ENCODE measurements at places on chromosomes 3 and 15.

DNA sequence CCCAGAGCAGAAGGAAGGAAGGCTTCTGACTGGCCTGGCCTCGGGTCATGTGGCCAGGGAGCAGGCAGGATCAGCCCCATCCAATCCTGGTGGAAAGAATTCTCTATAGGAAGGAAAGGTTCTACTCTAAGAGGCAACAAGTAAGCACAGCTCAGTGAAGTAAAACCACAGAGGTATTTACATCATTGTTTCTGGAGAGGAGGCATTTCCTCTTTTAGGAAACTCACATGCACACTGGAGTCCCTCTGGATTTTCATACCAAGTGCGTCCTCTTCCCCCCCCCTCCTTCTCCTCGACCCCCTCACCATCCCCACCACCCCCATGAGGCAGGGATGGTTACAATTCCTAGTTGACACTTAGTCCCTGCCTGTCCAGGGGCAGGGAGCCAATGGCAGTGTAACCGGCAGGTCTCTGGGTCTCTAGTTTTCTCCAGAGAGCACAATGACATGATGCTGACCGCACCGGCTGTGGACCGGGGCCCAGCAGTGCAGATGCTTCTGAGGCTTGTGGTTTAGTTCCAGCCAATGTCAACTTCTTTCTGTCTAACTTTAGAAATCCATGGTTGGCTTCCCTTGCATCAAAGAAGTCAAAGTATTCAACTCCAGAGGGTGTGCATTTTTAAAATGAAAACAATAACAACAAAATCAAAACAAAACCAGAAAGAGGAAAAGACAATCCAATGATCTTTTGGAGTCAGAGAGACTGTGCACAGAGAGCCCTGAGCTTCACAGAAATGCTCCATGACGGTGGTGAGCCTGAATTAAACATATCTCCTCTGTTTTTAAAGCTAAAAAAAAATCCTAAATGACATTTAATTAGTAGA is 230.3 kb upstream of the TLE3 start:
- peak; percentile 59 for DNase-seq

DNA sequence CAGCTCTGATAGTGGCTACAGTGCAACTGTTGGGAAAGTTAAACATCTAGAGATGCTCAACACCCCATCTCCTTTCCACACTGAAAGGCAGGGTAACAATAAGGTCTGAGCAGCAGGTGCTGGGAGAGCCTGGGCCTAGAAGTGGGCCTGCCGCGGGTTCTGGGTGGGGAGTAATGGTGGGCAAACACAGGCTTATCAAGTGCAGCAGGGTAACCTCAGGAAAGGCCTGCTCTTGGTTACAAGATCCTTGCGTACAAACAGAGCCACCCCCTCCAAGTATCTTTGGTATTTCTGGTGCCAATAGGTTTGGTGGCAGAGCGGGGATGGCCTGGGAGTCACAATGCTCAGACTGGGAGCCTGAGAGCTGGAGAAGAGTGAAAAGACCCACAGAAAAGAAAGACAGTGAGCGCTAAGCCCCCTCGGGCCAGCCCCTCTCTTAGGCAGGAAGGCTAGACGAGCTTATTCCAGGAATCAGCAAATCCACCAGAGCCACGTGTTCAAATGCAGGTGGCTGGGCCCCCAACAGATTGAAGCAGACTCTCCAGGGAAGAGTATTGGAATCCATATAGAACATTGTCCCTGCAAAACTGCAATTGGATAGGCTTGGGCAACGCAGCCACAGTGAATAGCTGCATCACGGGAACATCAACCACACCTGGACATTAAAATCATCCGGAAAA is 2.7 kb downstream of the IQSEC1 start:
- DNase-seq: no peak

DNA sequence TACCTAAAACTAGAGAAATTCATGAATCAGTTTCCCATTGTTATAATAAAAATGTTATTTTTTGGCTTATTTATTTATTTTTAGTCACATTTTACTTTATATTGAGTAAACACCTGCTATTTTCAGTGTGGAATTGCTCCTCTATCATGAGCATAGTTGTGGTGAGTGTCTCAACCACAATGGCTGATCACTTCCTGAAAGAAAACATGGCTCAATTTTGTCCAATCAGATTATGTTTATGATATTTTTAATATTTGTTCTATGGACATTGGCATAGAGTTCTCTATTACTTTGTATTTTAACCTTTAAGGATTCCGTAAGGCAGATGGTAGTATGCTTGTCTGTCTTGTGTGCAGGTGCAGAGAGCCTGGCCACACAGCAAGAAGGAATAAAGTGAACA is 16.2 kb upstream of the GRM7 start:
- no peak for DNase-seq

GRCh38 chr3:17372362-17373210 is 369.8 kb downstream of the TBC1D5 start:
- DNase-seq: no peak

DNA sequence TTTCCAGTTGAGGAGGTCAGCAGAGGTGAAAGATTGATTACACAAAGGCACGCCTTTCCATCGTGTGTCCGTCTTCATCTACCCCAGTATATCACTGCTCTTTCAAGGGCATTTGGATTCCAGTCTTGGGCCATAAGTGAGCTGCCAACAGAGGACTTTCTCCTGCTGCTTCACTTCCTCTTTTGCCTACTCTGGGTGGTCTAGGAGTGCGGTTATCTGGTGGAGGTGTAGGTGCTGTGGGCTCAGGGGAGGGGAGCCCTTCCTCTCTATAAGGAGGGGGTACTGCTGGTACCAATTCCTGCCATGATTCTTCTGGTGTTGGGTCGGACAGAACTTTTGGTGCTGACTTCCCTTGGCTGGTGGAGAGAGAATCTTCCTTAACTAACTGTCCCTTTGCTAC is 83.1 kb upstream of the VEPH1 start:
- DNase-seq: no peak

- no peak for DNase-seq
Observed at GRCh38 chr15:62454567-62455172, 289.6 kb upstream of the C2CD4B start.

GRCh38 chr3:13705051-13705450 is 156.1 kb downstream of the FBLN2 start:
- DNase-seq: no peak

- DNase-seq: no peak
Observed at GRCh38 chr3:106190296-106190695, 321.5 kb upstream of the CBLB start.

- DNase-seq: no peak
Observed at GRCh38 chr3:179021119-179021903, 50.3 kb downstream of the ZMAT3 start.

DNA sequence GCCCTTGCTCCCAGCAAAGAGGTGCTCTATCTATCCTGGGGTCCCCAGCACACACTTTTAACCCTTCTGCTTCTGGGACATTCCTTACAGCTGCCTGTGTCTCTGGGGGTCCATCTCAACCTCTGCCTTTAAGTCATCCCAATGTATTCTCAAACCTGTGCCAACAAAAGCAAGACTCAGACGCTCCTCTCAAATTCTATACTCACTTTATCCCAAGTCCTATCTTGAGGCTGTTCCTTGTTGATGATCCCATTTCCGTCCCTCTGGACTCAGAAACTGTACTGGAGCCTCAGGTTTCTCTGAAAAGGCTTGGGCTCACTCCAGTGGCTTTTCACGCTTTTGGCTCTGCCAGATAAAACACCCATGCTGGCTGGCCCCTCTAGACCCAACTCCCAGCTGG is 69.7 kb downstream of the XXYLT1 start:
- DNase-seq: no peak

DNA sequence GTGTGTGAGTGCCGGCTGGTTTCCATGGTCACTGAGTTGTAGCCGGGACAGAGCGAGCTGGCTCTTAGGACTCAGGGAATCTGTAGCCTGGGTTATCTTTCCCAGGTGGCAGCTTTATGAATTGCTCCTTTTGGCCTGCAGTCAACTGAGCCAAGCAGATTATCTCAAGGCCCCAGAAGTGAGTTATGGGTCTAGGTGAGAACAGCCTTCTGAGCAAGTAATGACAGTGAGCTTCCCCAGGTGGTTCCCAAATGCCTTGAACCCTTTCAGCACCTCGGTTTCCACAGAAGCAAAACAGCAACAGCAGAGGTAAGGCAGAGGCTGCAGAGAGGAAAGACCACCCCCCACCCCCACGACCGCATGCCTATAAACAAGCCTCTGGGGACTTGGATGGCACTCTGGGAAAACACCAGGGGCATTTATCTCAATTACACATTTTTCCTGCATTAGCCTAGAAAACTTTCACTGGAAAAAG is 56.7 kb upstream of the DGKG start:
- no peak for DNase-seq

DNA sequence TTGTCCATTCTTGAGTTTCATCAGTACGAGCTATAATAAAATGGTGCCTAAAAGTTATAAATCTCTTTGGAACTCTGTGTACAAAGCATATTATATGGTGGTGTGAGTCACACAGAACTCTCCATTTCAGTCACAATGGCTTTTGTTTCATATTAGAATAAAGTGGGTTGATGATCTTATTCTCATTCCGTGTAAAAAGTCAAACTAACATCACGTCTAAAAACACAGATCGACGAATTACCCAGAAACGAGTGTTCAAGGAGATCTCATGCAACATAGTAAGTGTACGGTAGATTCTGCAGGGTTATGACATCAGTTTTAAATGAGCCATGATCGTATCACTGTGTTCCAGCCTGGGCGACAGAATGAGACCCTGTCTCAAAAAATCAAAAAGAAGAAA is 122.4 kb downstream of the FOXP1 start:
- no peak for DNase-seq

DNA sequence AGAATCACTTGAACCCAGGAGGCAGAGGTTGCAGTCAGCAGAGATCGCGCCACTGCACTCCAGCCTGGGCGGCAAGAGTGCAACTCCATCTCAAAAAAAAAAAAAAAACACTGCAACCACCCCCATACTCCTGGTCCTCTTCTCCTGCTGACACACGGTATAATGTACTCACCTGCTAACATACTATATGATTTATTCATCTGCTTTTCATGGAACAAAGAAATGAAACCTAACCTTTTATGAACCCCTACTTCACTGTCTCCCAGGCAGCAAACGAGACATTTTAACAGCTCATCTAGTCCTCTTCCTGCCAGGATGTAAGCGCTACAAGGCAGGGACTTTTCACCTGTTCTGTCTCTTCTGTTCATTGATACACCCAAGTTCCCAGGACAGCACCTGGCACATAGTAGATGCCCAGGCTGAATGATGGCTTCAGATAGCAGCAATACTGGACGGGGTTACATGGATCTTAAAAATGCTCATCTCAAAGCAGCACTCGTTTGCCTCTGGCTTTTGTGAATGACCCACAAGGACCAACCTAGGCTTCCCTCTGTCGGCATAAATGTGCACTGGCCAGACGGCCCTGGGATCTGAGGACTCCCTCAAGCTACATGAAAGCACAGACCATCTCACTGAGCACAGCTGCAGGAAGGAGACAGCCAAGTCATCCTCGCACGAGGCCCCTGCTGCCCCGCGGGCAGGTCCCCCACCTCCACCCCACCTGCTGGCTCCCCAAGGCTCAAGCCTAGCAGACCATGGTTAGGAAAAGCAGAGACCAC is 20.3 kb downstream of the XXYLT1 start:
- no peak for DNase-seq

- DNase-seq: no peak
Observed at GRCh38 chr3:28576614-28577200, 228.1 kb upstream of the AZI2 start.

GRCh38 chr3:13709706-13710105 is 160.8 kb downstream of the FBLN2 start:
- no peak for DNase-seq

- no peak for DNase-seq
Observed at GRCh38 chr15:79071901-79072300, 18.7 kb downstream of the RASGRF1 start.

DNA sequence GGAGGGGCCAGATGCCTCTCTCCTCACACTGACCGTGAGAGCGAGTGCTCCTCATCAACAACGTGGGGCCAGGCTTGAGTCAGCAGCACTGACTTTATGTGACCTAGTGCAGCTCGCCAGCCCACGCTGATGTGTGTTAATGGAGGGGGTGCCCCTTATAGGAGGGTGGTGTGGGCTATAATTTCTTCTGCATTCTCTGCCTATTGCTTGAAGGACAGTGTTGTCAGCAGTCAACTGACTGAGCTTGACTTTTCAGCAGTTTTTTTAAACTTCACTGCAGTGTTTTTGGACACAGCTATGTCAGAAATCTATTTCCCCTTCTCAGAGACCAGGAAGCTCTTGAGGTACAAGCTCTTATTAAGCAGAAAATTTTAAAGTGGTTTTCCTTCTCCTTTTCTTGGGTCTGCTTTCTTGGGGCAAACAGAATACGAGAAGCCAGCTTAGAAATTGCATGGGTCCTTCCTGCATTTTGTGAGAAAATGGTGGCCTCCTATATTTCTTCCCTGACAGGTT is 304.8 kb upstream of the CTDSPL start:
- peak; percentile 92 for DNase-seq

DNA sequence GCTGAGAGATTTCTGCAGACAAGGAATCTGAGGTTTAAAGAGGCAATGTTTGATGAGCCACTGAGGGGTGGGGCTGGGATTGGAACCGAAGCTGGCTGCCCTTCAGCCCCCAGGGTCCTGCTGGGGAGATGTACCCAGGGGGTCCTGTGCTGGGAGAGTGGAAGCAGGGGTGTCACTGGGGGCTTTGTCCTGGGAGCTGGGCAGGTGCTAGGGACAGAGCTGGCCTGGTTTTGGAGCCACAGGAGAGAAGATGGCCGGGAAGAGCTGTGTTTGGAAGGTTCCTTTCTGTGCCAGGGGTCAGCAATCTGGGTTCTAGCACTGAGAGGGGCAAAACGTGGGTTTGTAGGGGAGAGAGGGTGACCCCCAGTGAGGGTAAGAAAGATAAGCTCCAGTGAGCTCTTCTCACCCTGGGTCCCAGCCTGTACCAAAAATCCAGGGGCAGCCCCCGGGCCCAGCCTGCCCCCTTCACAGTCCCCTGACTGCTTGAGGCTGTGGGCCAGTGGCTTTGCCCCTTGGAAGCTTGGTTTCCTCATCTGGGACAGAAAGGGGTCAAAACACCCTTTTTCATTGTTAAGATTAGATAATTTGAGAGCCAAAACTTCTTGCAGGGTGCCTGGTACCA is 69.6 kb downstream of the SMAD3 start:
- no peak for DNase-seq

- no peak for DNase-seq
Observed at GRCh38 chr15:60121845-60122244, 117.7 kb downstream of the FOXB1 start.

- DNase-seq: no peak
Observed at GRCh38 chr15:101427606-101428487, 61.7 kb downstream of the PCSK6 start.

- no peak for DNase-seq
Observed at GRCh38 chr3:59040902-59041301, 8.9 kb downstream of the CFAP20DC start.

DNA sequence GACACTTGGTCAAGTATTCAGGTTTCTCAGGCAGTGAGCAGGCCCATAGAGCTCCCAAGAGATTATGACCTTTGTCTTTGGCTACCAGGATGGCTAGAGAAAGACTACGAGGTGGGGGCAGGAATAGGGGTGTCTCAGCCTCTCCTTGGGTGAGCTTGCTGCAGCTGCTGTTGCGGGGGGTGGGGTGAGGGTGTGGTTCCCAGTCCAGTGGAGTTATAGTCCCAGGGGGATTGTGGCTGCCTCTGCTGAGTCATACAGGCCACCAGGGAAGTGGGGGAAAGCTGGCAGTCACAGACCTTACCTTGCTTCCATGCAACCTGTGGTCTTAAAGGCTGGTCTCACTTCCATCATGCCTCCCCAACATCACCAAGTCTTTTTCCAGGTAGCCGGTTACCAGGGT is 31.7 kb downstream of the ATP2C1 start:
- DNase-seq: no peak

GRCh38 chr3:144754076-144754783 is 782.6 kb downstream of the DIPK2A start:
- DNase-seq: no peak

GRCh38 chr3:175526191-175526590 is 667.1 kb downstream of the NAALADL2 start:
- DNase-seq: no peak

Measured in suppressor macrophage (primary cell).